Esophagus squamous epithelium (tissue), 5 donors: ENCODE measurements at places on chromosomes 1 and 21.

DNA sequence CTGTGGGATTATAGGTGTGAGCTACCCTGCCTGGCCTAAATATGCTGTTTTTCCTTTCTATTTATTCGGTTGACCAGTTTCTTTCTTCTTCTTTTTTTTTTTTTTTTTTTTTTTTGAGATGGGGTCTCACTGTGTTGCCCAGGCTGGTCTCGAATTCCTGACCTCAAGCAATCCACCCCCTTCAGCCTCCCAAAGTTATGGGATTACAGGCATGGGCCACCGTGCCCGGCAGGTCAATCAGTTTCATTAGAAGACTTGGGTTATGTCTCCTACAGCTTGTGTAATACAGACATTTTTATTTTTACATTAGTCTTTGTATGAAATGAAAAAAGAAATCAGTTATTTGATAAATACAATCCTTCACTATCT lies 61.1 kb downstream of the UCK2 start:
- no peak for DNase-seq

DNA sequence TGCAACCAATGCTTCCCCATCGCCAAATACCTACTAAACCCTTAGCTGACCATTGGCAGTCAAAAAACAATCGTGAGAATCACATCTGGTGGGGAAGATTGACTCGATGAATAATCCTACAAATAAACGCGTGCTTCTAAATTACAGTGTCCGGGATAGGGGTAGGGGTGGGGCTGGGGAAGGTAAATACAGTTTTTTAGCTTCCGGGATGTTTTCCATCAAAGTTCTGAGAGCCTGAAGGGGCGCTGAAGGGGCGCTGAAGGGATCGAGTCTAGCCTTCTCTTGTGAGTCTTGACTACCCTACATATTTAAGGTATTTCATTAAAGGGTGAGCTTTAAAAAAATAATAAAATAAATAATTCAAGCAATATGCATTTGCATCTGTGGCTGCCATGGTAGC lies 40.5 kb downstream of the RRAGC start:
- no peak for DNase-seq

DNA sequence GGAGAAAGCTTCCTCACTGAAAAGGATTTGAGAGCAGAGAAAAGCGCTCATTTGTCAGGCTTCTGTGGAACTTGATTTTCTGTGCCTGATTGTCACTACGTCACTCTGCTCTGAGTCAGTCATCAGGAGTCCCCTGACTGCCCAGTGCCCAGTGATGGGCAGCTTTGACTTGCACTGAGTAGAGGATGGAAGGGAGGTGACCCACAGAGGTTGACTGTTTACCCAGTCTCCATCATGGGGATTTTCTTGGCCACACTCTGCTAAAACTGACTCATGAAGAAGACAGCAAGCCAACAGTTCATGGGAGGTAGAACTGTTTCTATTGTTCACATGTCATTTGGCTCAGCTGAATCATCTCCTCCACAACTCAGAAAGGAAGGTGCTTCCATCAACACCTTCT lies 82.1 kb upstream of the DUSP10 start:
- DNase-seq, result no peak

GRCh38 chr21:17461582-17461981 lies 51.3 kb upstream of the CXADR start:
- no peak for DNase-seq

GRCh38 chr1:43986712-43987111 lies 4.7 kb upstream of the CCDC24 start:
- no peak for DNase-seq

DNA sequence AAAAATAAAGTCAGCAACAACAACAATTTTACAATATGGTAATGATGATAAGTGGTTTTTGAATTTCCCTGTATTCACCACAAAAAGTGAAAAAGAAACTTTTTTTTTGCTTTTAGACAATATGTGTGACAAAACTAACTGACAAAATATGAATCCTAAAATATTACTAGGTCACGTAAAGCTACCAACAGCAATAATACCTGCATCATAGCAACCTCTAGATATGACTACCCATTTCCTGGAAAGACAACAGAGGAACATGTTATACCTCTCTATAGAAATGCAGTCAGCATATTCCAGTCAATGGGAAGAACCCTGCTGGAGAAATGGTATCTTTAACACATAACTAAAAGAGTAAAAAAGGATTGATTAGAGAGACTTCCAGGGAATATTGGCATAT lies 73.7 kb downstream of the PDE4B start:
- DNase-seq, result no peak

- DNase-seq, result no peak
Measured at GRCh38 chr1:192588546-192588945, 13.0 kb downstream of the RGS1 start.

GRCh38 chr1:230787471-230787870 lies 40.3 kb downstream of the CAPN9 start:
- DNase-seq, result no peak

DNA sequence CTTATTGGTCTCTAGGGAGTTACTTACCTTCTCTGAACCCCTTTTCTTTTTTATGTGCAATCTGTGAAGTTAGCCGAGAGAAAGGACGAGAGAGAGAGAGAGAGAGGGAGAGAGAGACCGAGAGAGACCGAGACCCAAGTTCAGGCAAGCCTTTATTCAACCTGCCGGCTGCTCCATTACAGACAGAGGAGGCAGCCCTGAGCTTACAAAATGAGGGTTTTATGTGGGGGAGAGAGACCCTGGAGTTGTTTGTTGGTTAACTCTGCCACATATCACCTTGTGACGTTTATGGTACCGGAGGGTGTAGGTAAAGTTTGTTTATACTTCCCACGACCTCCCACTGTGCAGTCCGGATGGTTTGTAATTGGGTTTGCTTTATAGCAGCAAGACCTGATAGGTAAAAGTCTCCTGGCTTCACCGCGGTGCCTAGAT lies 1.5 kb upstream of the MCOLN3 start:
- DNase-seq, result no peak

GRCh38 chr1:226778657-226779058 lies 39.6 kb upstream of the ITPKB start:
- no peak for DNase-seq
